Activated naive CD8-positive, alpha-beta T cell treated with anti-CD3 and anti-CD28 coated beads for 36 hours (primary cell): ENCODE measurements at places on chromosomes 13 and 19.

- DNase-seq: no peak
- H3K36me3 ChIP-seq: no peaks in the 10 kb centered on the region
- no peaks in the 10 kb centered on the region for H3K4me1 ChIP-seq
- no peaks in the 10 kb centered on the region for H3K27me3 ChIP-seq
- H3K4me3 ChIP-seq: no peak overlapping the region
Observed at GRCh38 chr13:73480779-73481559, 422.2 kb downstream of the KLF5 start.

- H3K4me1 ChIP-seq: peaks cover 19% of the 10 kb centered on the region
- H3K4me3 ChIP-seq: peak overlapping the region; percentile 99
- H3K27ac ChIP-seq: peak overlapping the region; percentile 93
- no peak for DNase-seq
- H3K27me3 ChIP-seq: no peaks in the 10 kb centered on the region
Observed at GRCh38 chr19:4639531-4640246, 373 bp downstream of the TNFAIP8L1 start.

DNA sequence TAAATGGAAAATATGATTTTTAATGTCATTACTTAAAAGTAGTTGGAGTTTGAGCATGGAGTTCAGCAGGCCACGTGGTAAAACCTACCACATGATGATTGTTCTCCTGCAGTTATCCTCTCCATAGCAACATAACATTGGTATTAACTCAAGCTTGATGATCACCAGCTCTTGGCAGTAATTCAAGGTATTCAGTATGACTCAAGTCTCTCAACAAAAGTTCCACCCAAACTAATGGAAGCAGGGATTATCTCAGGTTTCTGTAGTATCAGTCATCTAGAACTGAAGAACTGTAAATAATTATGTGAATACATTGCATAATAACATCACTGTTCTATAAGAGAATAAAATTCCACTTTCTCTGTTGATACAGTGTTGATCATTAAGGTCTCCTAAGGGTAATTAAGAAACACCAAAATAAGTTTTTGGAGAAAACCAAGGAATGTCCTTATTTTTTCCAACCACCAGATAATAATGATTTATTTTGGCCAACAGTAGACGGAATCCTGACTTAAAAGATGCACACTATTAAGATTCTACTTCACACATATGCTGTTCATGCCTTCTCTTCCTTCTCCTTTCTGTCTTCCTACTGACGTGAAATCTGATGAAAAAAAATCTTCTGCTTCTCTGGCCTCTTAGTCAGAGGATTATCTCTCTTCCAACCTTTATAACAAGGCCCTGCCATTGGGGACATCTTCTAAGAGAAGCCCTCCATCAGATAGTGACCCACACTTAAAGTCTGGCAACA lies 1092.3 kb downstream of the EFNB2 start:
- H3K4me1 ChIP-seq: peaks cover 7% of the 10 kb centered on the region
- H3K4me3 ChIP-seq: no peak overlapping the region
- no peaks in the 10 kb centered on the region for H3K27me3 ChIP-seq
- H3K27ac ChIP-seq: no peak overlapping the region
- no peak for DNase-seq

DNA sequence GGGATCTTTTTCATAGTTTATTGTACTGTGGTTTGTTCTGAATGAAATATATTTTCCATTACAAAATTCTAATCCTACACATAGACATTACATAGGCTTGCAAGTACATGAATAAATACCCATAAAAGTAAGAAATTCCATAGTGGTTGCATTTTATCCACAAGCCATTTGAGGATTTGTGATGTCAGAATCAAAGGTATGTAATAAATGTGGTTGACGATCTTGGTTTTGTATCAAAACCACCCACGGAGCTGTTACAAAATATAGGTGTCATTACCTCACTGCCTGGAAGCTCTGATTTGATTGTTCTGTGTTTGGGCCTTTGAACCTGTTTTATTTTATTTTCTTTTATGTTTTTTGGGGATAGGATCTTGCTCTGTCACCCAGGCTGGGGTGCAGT lies 125.1 kb downstream of the NALCN start:
- no peak overlapping the region for H3K4me3 ChIP-seq
- DNase-seq: no peak
- H3K4me1 ChIP-seq: no peaks in the 10 kb centered on the region
- no peaks in the 10 kb centered on the region for H3K36me3 ChIP-seq
- no peak overlapping the region for H3K27ac ChIP-seq

DNA sequence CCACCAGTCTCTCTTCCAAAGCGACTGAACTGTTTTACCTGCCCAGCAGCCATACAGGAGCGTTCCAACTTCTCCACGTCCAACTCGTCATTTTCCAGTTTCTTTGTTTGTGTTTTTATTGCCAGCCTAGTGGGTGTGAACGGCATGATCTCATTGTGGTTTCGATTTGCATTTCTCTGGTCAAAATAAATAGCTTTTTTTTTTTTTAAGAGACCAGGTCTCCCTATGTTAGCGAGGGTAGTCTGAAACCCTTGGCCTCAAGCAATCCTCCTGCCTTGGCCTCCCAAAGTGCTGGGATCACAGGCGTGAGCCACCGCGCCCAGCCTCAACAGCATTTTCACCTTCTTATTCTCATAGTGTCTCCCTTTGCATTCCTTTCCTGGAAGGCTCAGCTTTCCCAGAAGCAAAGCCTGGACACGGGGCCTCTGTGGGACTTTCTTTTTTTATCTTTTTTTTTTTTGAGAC lies 4.2 kb upstream of the JSRP1 start:
- H3K27ac ChIP-seq: no peak overlapping the region
- no peaks in the 10 kb centered on the region for H3K36me3 ChIP-seq

DNA sequence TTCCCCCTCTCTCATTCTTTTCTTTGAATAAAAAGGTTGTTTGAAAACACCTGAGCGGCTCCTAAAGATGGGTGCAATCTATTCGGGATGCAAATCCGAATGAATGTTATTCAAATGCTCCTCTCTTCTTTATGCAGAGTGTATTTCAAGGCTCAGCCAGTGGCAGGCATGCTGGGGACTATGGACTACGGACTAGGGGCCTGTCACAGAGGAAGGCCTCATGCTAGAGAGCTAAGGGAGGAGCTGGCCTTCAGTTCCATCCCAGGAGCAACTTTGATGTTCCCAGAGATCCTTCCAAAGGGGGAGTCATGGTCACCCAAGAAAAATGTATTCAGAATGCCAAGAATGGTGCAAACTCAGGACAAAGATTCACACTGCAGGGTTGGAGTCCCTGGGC lies 9.3 kb downstream of the ALOX5AP start:
- H3K27ac ChIP-seq: peak overlapping the region; percentile 16
- peaks cover 45% of the 10 kb centered on the region for H3K4me1 ChIP-seq
- no peak overlapping the region for H3K4me3 ChIP-seq
- no peak for DNase-seq

DNA sequence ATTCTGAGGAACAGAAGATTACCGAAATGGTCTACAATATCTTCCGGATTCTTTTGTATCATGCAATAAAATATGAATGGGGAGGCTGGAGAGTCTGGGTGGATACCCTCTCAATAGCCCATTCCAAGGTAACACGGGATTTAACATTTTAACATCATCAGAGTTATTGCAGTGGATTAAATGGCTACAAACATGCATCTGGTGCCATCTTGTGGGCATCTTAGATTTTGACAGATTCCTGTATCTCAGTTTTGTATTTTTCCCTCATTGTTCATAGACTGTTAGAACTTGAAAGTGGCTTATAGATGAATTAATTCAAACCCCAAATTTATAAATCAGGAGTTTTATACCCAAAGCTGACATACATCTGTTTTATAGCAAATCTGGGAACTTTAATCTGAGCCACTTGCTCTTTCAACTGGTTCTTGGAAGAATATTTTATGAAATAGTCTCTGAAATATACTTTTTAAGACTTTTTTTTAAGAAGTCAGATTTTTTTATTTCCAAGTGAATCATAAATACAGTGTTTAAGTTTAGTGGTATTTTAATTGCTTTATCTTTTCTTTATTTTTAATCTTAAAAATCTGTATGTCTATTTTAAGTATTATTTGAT lies 215.2 kb downstream of the NBEA start:
- peak; percentile 5 for DNase-seq
- H3K4me1 ChIP-seq: peaks cover under 1% of the 10 kb centered on the region
- no peaks in the 10 kb centered on the region for H3K36me3 ChIP-seq
- H3K4me3 ChIP-seq: no peak overlapping the region

GRCh38 chr13:68850160-68850559 lies 1257.5 kb upstream of the ATXN8OS start:
- no peaks in the 10 kb centered on the region for H3K36me3 ChIP-seq
- DNase-seq: no peak
- no peaks in the 10 kb centered on the region for H3K27me3 ChIP-seq
- H3K4me3 ChIP-seq: no peak overlapping the region

DNA sequence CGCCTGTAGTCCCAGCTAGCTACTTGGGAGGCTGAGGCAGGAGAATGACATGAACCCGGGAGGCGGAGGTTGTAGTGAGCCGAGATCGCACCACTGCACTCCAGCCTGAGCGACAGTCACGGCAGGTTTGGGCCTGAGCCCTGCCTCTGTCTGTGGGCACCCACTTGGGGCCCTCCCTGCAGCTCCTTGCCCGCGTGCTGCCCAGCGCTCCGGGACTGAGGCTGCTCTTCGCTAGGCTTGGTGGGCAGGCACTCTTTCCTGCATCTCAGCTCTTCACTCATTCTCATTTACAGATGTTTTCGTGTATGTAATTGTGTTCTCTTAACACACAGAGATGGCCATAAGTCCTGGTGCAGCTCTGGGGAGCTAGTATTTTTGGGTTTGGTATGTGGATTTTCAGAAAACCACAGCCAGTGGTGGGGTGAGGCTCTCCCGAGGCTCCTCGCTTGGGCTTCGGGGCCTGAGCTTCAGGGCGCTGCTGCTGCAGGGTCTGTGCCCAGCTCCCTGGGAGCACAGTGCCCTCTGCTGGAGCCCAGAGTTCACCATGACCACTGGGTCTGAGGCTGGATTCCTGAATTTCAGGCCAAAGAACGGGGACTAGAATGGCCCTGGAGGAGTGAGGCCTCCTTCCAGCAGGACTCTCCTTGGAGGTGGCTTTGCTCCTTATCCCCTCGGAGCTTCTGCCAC lies 15.2 kb downstream of the UPF1 start:
- peaks cover 30% of the 10 kb centered on the region for H3K36me3 ChIP-seq
- no peak overlapping the region for H3K4me3 ChIP-seq
- H3K4me1 ChIP-seq: peaks cover 47% of the 10 kb centered on the region

- H3K27me3 ChIP-seq: no peaks in the 10 kb centered on the region
- H3K36me3 ChIP-seq: no peaks in the 10 kb centered on the region
- no peak overlapping the region for H3K4me3 ChIP-seq
- no peak overlapping the region for H3K27ac ChIP-seq
Observed at GRCh38 chr13:57946361-57946760, 314.8 kb downstream of the PCDH17 start.

GRCh38 chr19:48812094-48812929 lies 1.5 kb upstream of the BCAT2 start:
- peaks cover 19% of the 10 kb centered on the region for H3K4me1 ChIP-seq
- peaks cover 6% of the 10 kb centered on the region for H3K36me3 ChIP-seq
- H3K27ac ChIP-seq: peak overlapping the region; percentile 17
- peak; percentile 80 for DNase-seq
- H3K4me3 ChIP-seq: peak overlapping the region; percentile 79

GRCh38 chr13:104140552-104140951 lies 1074.3 kb upstream of the SLC10A2 start:
- no peaks in the 10 kb centered on the region for H3K4me1 ChIP-seq
- H3K36me3 ChIP-seq: no peaks in the 10 kb centered on the region
- H3K4me3 ChIP-seq: no peak overlapping the region
- DNase-seq: no peak
- no peaks in the 10 kb centered on the region for H3K27me3 ChIP-seq

DNA sequence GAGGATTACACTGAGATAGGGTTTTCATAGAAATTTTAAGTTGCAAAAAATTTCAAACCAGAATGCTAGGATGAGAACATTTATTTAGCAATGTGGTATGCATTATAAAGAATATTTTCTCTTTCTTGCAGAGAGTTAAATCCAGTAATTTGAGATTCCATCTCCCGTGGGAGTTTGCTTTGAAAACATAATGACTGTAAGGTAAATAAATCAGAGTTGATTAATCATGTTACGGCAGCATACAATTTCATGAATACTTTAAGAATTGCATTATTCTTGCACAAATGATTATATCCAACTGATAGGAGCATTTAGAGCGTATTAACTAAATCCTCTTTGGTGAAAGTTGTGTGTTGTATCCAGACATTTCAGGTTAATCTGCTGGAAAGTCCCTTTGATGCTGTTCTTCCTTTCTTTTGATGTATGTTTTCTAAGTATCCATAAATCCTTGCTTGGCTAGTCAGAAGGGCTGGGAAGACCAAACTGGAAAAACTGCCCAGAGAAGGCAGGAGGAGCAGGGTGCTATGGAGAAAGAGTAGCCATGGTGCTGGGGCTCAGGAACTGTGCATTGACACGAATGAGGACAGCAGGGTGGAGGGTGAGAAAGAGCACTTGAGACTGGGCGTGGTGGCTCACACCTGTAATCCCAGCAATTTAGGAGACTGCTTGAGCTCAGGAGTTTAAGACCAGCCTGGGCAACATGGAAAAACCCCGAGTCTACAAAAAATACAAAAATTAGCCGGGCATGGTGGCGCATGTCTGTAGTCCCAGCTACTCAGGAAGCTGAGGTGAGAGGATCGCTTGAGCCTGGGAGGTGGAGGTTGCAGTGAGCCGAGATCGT lies 4.8 kb upstream of the GJA3 start:
- H3K27me3 ChIP-seq: peaks cover 34% of the 10 kb centered on the region
- no peak overlapping the region for H3K4me3 ChIP-seq
- H3K4me1 ChIP-seq: peaks cover 12% of the 10 kb centered on the region
- H3K36me3 ChIP-seq: no peaks in the 10 kb centered on the region
- H3K27ac ChIP-seq: no peak overlapping the region
- no peak for DNase-seq

DNA sequence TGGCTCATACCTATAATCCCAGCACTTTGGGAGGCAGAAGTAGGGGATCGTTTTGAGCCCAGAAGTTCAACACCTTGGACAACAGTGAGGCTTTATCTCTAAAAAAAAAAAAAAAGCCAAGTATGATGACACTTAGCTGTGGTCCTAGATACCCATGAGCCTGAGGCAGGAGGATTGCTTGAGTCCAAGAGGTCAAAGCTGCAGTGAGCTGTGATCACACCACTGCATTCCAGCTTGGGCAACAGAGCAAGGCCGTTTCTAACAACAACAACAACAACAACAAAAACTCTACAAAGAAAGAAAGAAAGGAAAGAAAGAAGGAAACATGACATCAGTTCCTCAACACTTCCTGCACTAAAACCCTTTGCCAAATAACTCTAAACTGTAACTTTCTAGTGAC lies 265.1 kb upstream of the DACH1 start:
- H3K27me3 ChIP-seq: no peaks in the 10 kb centered on the region
- no peaks in the 10 kb centered on the region for H3K36me3 ChIP-seq
- no peak overlapping the region for H3K4me3 ChIP-seq
- DNase-seq: no peak
- H3K4me1 ChIP-seq: no peaks in the 10 kb centered on the region
